Left cardiac atrium (tissue), 4 donors: ENCODE measurements at places on chromosomes 16 and 17. TPM values are rescaled to one million over a fixed set of nuclear protein-coding genes. Genes with fewer than 3 reads are reported as not detected.
A peak's percentile ranks its signal among the peaks of the same experiment; 100 is the strongest.

WNT9B gene
- 0.53 TPM for total RNA-seq

DNA sequence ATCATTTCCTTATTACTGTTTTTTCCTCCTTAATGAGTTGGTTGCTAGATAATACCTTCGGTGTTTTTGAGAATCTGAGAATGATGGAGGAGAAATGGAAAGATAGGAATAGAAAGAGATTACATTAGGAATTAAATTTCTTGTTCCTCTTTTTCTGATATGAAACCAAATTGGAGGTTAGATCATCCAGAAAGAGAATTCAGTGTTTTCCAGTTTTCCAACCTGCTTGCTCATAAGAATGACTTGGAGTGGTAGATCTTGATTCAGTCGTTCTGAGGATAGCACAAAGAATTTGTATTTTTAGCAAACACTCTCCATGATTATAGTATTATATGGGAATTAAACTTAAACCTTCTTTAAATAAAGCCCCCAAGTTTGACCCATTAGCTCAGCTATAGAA lies 35.9 kb downstream of the PITPNC1 start:
- no peak for DNase-seq

KRTAP4-9 gene
- total RNA-seq: not detected

- no peak for DNase-seq
Observed at GRCh38 chr17:7971651-7972050, 30.8 kb upstream of the GUCY2D start.

GRCh38 chr16:56637814-56638750 lies at the start of gene MT1A:
Gene MT1A, plus strand, starts transcription at chr16:56638666. Its CDS starts 73 bp downstream, at chr16:56638739.
- DNase-seq: peak; percentile 89

GRCh38 chr17:80599546-80600305 lies 55.1 kb downstream of the RPTOR start:
- no peak for DNase-seq

HBA2 gene
- 136 TPM for total RNA-seq

DNA sequence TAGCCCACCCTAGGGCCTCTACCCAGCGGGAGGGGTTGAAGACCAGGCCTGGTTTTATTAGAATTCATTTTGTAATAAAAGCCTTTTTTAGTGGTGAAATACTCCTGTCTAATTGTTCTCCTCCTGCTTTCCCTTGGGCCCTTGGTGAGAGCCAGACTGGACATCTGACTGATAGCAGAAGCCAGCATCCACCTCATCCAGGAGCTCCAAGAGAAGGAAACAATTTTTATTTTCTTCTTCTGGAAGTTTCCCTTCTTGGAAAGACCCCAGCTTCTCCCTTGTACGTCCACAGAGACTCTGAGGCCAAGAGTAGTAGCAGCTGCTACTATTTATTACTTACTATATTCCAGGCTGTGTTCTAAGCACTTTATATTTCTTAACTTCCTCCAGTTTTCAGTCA lies 4.0 kb upstream of the PHKG2 start:
- no peak for DNase-seq

TMEM235 gene
- total RNA-seq: not detected

- no peak for DNase-seq
Observed at GRCh38 chr17:37069087-37069486, 120.3 kb downstream of the AATF start.

DNA sequence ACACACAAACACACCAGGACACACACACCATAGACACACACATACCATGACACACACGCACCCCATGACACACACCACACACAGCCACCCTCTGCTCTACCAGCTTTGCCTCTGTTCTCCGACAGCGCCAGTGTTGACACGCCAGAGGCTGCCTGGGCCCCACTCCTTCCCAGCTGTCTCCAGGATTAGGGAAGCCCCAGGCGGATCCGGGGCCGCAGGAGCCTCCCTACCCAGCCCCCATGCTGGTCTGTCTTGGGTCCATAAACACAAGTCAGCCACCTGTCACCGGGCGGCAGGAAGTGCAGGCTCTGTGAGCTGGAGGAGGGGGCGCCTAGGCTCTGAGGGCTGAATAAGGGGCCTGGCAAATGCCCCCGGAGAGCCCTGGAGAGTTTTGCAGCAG lies 10.5 kb downstream of the TBC1D16 start:
- DNase-seq: no peak

DNA sequence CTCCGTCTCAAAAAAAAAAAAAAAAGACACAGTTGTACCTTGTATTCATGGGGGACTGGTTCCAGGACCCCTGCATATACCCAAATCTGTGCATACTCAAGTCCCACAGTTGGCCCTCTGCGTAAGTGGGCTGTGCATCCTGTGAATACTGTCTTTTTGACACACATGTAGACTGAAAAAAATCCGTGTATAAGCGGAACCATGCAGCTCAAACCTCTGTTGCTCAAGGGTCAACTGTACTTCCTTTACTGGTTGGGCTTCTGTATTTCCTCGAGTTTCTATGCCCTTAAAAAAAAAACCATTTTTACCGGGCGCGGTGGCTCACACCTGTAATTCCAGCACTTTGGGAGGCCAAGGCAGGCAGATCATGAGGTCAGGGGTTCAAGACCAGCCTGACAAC lies 52.3 kb downstream of the GRB2 start:
- no peak for DNase-seq

GRCh38 chr16:64977206-64977920 lies 144.5 kb downstream of the CDH11 start:
- DNase-seq: no peak

TNP2 gene
- not detected for total RNA-seq

- no peak for DNase-seq
Observed at GRCh38 chr16:88681084-88681680, 5.1 kb downstream of the SNAI3 start.

- no peak for DNase-seq
Observed at GRCh38 chr17:67718325-67718941, 697 bp downstream of the NOL11 start.

GRCh38 chr17:51046514-51047384 lies 73.9 kb downstream of the SPAG9 start:
- DNase-seq: peak; percentile 79

OR1F1 gene
- not detected for total RNA-seq

CCT6B gene
- 1.2 TPM for total RNA-seq

GPRC5B gene
- total RNA-seq: 58.1 TPM

- DNase-seq: no peak
Observed at GRCh38 chr16:50255538-50255937, 10.8 kb upstream of the ADCY7 start.

GRCh38 chr17:70655176-70655958 lies 486.0 kb downstream of the KCNJ2 start:
- DNase-seq: no peak

DNA sequence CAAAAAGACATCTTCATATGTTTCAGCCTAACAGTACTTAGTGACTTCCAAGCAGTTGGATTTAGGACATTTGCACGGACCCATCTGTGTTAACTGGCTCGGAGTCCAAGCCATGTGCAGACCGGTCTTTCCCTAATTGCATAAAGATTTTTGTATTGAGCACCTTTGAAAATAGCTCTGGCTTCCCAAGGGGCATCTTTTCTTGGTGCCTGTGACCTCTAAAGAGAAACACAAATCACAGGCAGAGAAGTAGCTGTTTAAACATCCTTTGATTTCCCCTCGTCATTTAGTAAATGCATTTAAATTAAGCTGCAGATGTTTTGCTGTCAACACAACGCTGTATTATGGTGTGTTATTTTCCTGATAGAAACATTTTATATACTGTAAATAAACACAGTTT lies 288.2 kb upstream of the SALL1 start:
- no peak for DNase-seq

SLC13A2 gene
- total RNA-seq: not detected

GRCh38 chr16:77328274-77328673 lies 106.6 kb downstream of the ADAMTS18 start:
- DNase-seq: no peak

USH1G gene
- 0.47 TPM for total RNA-seq

DNA sequence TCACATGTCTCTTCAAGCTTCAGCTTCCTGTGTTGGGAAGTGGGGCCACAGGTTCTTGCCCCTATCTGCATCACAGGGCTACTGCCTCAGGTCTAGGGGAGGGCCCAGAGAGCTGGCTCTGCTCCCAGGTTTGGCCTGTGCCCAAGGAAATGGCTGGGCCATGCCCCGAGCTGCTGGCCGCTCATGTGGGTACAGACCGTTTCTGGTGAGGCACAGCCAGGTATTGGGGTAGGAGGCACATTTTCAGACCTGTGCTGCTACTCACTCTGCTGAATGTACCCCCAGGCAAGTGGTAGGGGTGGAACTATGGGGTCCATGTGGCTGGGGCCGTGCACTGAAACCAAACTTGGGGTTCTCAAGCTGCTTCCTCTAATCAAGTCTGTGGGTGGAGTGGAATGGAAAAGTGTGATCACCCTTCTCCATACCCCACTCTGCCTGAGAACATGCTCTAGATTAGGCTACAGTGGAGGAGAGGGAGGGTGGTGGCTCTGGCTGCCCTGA lies 4.6 kb downstream of the GAS2L2 start:
- DNase-seq: no peak

DNA sequence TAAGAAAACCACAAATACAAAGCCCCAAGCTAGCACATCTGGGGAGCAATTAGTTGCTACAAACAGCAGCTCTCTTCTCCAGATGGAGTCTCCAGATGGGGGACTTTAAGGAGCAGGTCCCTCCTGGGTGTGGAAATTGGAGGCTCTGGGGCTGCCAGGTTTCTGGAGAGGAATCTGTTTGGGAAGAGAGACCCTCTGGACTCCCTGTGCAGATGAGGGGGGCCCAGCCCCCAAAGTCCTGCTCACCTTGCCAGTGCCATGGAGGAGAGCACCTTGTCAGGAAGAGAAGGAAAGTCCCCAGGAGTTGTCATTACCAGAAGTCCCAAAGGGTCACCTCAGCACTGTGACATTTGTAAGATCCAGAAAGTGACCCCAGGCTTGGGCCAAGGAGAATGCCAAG lies 14.8 kb downstream of the TEKT5 start:
- DNase-seq: no peak
